ENCODE measurements at places on chromosomes 6 and 20.
A peak's percentile ranks its signal among the peaks of the same experiment; 100 is the strongest.

GRCh38 chr20:5748246-5748645 is 2.0 kb upstream of the SHLD1 start:
- no peak for DNase-seq

- no peak for DNase-seq
Observed at GRCh38 chr20:14259689-14260088, 77.7 kb downstream of the FLRT3 start.

- DNase-seq, result no peak
Observed at GRCh38 chr20:4912380-4913142, 88.7 kb downstream of the SLC23A2 start.

DNA sequence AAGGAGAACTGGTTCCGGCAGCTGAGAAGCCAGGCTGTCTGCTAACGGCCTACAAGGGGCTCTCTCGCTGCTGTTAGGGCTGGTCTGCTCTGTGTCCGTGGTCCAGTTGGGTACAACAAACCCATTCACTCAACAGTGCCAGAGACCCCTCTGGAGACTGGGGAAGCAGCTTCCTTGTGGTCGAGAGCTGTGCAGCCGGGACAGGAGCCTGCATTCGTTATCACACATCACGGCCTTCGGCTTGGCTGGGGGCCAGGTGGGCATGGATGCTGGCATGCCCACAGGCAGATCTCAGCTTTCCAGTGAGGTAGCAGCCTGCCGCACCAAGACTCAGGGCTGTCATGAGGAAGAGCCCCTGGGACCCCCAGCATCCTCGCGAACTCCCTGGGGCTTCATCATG is 124.7 kb downstream of the PREX1 start:
- DNase-seq, result peak; percentile 77

DNA sequence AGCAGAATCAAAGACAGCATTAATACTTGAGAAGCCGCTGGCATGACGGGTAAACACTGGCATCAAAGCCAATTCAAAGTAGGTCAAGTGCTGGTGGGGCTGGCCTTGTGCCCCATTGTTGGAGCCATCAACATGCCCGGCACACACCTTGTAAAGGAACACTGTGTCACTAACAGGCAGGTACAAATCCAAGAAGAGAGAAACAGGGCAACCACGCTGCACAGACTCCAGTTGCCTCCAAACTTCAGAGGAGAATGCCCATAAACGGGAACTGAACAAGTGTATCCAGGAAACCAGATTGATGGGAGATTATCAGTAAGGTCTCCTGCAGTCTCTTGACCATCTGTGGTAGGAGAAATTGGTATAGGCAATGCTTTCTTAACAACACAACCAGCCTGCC is 127.0 kb upstream of the STXBP5 start:
- DNase-seq, result no peak

GRCh38 chr20:9838035-9838377 is 870 bp downstream of the PAK5 start:
- no peak for DNase-seq

- no peak for DNase-seq
Observed at GRCh38 chr6:165231177-165231576, 78.2 kb downstream of the C6orf118 start.

DNA sequence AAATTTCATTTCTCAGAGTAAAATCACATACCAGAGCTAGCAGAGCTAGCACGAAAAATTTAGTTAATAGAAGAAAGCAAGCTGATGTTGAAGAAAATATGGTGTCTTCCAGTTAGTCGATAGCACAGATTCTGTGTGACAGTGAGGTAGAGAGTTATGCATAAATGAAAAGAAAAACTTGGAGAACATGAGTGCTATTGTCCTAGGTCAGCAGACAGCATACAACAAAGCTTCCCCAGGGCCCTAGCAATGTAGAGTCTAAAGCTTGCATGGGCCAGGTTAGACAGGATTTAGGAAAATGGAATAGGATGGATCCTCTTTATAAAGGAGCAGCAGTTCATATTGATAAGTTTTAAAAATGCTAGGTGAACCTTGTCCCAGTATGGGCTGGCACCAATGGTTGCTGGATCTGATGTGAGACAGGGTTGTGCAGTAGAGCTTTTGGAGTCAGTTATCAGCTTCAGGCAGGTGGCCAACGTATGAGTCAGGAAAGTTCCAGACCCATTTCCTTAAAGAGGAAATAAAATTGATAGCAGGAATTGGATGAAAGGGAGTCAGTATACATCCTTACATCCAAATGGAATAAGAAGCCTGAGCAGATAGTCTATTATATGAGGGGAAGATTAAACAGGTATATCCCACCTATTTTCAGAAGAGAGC is 277.2 kb downstream of the FRK start:
- DNase-seq, result no peak

DNA sequence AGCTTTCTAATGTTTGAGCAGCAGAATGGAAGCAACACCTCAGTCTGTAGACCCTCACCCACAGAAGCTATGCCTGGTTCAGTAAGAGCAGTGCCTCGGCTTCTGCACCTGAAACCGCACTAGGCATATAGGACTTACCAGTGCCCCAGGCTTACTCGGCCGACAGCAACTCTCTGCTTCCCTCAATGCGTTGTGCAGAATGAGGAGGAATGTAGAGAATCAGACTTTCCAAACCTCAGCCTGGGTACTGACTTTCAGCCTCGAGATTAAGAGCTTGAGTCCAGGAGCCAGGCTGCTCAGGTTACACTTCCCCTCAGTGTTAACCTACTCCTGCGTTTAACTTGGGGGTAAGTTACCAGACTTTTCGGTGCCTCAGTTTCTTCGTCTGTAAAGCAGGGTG is 8.6 kb downstream of the EYA2 start:
- DNase-seq, result no peak

GRCh38 chr6:89792881-89793280 is 26.7 kb downstream of the MDN1 start:
- no peak for DNase-seq

- DNase-seq, result no peak
Observed at GRCh38 chr6:43940071-43940392, 170.0 kb downstream of the VEGFA start.

GRCh38 chr20:63461104-63461763 is 11.2 kb downstream of the KCNQ2 start:
- DNase-seq, result no peak

DNA sequence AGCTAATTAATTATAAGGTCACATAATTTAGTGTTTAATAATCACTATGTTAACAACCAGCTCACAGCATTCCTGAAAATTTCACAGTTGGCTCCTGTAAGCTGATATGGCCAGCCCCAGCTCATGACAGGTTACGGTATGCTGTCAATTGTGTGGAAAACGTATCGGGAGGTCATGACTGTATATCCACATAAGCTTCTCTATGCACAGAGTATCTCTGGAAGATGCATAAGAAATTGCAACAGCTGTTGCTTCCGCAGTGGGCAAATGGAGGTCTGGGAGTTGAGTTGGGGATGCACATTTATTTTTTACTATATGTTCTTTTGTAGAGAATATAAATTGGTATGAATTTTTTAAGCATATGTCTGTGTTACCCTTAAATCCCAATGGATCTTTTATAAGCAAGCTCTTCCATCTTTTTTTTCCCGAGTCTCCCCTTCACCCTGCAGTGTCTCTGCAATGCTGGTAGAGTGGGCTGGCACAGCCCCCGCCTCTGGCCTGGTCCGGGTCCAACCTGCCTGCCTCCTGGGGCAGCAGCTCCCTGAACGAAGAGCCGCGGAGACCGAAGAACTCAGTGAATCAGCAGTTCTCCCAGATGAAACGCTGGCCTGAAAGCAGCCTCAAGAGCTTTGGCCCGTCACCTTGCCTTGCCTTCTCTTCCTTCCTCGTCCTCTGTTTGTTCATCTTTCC is 139.9 kb upstream of the CDYL start:
- no peak for DNase-seq

Data from tibial artery (tissue), 4 donors.